Type B pancreatic cell (in vitro differentiated cells): ENCODE measurements at places on chromosomes 1 and 21. TPM values are rescaled to one million over a fixed set of nuclear protein-coding genes. Genes with fewer than 3 reads are reported as not detected.

DNA sequence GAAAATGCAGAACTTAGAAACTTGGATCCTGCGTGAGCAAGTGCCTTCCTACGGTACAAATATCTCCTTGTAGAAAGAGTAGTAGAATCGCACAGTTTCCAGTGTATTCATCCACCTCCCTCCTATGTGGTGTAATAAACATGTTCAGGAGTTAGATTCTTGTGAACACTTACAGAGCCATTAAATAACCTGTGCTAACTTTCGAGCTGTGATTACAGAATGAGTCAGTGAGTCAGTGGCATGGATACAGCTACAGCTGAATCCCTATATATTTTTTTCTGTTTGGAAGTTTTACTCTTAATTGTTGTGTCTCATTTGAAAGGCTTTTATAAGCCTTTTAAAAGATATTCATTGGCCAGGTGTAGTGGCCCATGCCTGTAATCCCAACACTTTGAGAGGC lies 148.7 kb downstream of the EDEM3 start:
- DNase-seq = no peak

- DNase-seq = no peak
Observed at GRCh38 chr1:50620680-50621329, 197.6 kb upstream of the DMRTA2 start.

- no peak for DNase-seq
Observed at GRCh38 chr1:178266619-178267066, 172.7 kb downstream of the RASAL2 start.

GRCh38 chr1:184764483-184764882 lies 9.8 kb upstream of the EDEM3 start:
- no peak for DNase-seq

DNA sequence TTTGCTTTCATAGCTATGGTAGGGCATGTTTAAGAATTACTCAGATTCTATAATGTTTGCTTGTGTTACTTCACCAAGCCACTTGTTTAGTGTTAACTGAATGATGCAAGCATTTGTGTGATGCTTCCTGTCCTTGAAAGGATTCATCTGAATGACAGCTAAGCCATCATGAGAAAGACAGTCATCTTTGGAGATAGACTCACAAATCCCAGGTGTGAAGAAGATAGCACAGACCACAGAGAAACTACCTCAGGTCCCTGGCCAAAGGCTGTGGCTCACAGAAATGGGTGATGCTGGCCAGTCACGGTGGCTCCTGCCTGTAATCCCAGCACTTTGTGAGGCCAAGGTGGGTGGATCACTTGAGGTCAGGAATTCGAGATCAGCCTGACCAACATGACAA lies 321.4 kb downstream of the DPYD start:
- DNase-seq = no peak

- no peak for DNase-seq
Observed at GRCh38 chr1:113981962-113982931, 3.0 kb downstream of the OLFML3 start.

Gene S100A3
- total RNA-seq = 1.4 and 2.8 TPM in 2 replicates

Gene TRABD2B
- 2.2 and 6.7 TPM in 2 replicates for total RNA-seq

- DNase-seq = no peak
Observed at GRCh38 chr1:48405400-48405799, 66.6 kb downstream of the SPATA6 start.

GRCh38 chr1:71785450-71785849 lies 496.9 kb downstream of the NEGR1 start:
- DNase-seq = no peak

GRCh38 chr21:46517361-46517760 lies 58.7 kb downstream of the DIP2A start:
- DNase-seq = no peak

- no peak for DNase-seq
Observed at GRCh38 chr1:233998891-233999290, 94.4 kb downstream of the SLC35F3 start.

DNA sequence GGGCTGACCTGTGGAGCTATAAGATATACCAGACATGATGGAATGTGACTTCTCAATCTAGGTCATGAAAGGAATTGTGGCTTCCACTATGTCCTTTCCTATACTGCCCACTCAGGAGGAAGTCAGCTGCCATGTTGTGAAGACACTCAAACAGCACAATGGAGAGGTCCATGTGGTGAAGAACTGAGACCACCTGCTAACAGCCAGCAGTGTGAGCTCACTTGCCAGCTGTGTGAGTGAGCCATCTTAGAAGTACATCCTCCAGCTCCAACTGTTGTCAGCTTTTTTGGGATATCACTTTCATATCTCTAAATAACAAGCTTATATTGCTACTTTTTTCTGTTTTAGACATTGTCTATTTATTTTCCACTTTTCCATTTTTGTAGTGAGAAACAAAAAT lies 29.7 kb downstream of the OLFML3 start:
- no peak for DNase-seq

DNA sequence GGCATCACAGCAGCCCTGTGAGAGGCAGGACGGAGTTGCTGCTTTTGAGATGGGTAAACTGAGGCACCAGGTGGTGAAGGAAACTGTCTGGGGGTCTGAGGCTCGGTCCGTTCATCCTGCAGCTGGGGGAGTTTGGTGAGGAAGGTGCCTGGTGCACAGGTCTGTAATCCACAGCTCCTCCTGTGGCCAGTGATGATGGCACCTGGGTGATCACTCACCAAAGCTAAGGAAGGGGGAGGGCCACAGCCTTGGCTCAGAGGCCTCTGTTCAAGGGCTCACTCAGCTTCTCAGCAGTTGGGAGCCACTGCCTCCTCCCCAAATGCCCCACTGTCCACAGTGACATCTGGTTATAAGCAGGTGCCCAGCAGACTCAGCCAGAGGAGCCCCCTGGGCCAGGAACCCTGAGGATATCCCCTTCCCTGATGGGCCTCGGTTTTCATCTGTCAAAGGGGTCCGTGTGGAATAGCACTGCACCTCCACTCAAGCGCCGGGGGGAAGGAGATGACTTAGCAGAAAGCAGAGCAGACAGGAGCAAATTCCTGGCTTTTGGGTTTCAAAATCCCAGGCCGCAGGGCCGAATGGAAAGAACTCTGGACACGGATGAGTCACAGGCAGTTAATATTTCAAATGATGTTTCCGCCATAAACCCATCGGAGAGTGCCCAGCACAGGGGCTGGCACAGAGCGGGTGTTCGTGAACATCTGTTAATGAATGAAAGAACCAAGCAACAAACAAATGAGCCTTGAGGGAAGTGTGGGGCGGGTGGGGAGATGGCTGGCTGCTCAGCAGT lies 82.8 kb downstream of the DMRTB1 start:
- DNase-seq = no peak

GRCh38 chr1:81213279-81213678 lies 587.5 kb upstream of the ADGRL2 start:
- DNase-seq = no peak

- no peak for DNase-seq
Observed at GRCh38 chr1:18747671-18748070, 111.8 kb downstream of the TAS1R2 start.

DNA sequence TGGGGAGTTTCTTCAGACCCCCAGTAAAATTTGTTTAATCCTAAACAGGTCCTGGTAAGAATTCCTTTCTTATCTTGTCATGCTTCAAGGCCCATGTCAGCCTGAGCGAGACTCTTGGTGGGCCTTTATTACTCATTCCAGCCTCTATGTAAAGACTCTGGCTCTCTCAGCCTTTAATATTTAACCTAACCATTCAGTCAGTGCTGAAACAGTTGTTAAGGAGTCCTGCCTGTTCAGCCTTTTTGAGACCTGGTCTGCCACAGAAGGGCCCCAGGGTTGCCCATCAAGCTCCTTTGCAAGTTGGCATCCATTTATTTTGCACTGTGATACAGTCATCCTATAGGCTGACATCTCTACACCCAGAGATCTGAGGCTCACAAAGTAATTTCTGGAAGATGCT lies 107.7 kb upstream of the VANGL1 start:
- no peak for DNase-seq

Gene HMCN1
- 4.1 and 13.2 TPM in 2 replicates for total RNA-seq

GRCh38 chr1:94327001-94327690 lies 89.8 kb upstream of the ARHGAP29 start:
- no peak for DNase-seq

GRCh38 chr1:30191154-30191702 lies 532.2 kb downstream of the MATN1 start:
- peak; percentile 45 for DNase-seq

- DNase-seq = no peak
Observed at GRCh38 chr1:9315411-9316079, 22.9 kb downstream of the SPSB1 start.

GRCh38 chr21:43658769-43659135 lies 536 bp downstream of the HSF2BP start:
- peak; percentile 69 for DNase-seq

DNA sequence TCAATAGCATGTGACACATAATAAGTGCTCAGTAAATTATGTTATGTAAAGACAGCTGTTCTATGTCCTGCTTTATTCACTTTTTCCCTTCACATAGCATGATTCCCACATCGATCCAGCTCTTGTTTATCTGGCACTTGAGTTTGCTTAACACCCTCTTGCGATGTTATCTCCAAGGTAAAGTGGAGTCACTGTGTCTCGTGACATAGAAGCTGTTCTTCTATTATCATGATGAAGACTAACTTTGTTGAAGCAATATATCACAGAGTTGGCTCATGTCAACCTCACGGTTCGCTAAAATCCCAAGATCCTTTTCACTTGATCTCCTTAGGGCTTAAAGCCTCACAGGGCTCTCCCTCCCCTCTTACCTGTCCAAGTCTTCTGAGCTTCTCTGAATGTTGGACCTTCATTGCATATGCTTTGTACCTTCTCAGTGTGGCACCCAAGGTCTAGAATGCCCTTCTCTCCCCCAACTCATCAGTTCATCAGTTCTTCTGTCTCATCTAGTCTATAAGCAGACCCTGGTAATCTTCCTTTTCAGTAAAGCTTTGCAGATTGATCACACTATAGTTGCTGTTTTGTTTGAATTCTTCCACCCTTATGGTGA lies 38.0 kb downstream of the PLXNA2 start:
- no peak for DNase-seq

Gene KIF2C
- 17.4 and 56.5 TPM in 2 replicates for total RNA-seq

- peak; percentile 16 for DNase-seq
Observed at GRCh38 chr1:52343979-52344378, 22.0 kb downstream of the CC2D1B start.

Gene C1orf159
- total RNA-seq = 20.0 and 21.2 TPM in 2 replicates
